ENCODE measurements at places on chromosomes 16 and 17.
A peak's percentile ranks its signal among the peaks of the same experiment; 100 is the strongest.

- DNase-seq: peak; percentile 4
Observed at GRCh38 chr17:60496041-60496440, 30.0 kb downstream of the APPBP2 start.

GRCh38 chr17:39549747-39550573 lies 57.8 kb downstream of the NEUROD2 start:
- DNase-seq: no peak

GRCh38 chr16:56841233-56841632 lies 23.8 kb upstream of the SLC12A3 start:
- DNase-seq: peak; percentile 74

DNA sequence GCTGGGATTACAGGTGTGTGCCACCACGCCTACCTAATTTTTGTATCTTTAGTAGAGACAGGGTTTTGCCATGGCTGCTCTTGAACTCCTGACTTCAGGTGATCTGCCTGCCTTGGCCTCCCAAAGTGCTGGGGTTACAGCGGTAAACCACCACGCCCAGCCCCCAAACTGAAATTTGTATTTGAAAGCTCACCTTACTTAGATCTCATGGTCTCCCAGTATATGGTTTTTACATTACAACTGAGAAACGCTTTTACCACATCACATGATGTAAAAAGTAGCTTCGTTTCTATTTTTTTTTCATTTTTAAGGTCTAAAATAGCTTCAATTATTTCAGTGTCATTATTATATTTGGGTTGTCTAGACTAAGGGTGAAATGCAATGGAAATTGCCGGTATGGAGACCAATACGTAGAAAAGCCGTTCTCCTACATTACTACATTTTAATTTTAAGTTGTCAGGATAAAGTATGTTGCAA lies 93.3 kb downstream of the BCAS3 start:
- no peak for DNase-seq

- no peak for DNase-seq
Observed at GRCh38 chr17:29167393-29168078, 12.7 kb downstream of the MYO18A start.

- DNase-seq: peak; percentile 19
Observed at GRCh38 chr17:30926516-30926915, 4.8 kb downstream of the ADAP2 start.

GRCh38 chr17:62121025-62121730 lies 56.1 kb upstream of the MED13 start:
- DNase-seq: no peak

DNA sequence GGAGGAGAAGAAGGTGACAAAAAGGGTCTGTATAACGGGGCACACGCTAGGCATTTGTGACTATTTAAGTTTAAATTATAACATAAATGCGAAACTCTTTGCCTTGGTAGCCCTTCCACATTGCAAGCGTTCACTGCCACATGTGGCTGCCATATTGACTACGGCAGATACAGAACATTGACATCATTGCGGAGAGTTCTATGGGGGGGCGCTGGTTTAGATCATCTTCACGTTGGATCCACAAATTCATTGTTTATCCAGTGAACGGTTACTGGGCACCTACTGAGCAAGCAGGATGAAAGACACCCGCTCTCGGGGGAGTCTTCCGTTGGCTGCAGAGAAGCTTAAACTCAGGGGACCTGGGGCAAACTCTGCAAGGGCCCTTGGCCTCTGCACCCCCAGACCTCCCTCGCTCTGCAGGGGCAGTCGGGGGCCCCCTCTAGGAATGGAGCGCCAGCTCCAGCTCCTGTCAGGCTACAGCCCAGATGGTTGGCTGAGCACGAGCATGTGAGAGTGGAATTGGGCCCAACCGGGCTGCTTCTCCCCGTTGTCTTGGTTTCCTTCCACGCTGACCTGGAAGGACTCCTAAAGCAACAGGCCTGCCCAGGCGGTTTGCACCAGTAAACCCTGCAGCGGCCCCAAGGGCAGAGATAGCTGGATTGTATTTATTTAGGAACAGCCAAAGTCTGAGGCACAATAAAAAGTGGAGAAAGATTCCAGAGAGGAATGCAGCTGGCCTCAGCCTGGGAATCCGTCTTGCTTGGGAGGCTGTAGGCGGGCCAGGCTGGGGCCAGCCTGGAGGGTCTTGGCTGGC lies 172.2 kb downstream of the SEC14L1 start:
- peak; percentile 78 for DNase-seq

DNA sequence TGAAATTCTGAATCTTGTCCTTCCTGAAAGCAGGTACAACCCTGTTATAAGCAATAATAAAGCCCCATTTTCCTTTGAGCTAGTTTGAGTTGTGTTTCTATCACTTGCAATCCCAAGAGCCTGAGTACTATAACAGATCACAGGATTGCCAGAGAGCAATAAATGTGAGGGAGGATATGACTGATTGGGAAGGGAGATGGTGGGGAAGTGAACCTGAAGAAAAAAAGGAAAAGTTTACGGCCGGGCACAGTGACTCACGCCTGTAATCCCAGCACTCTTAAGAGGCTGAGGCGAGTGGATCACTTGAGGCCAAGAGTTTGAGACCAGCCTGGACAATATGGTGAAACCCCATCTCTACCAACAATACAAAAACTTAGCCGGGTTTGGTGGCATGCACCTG lies 80.4 kb downstream of the COX10 start:
- no peak for DNase-seq

GRCh38 chr17:76445697-76446448 lies 7.1 kb downstream of the UBE2O start:
- no peak for DNase-seq

DNA sequence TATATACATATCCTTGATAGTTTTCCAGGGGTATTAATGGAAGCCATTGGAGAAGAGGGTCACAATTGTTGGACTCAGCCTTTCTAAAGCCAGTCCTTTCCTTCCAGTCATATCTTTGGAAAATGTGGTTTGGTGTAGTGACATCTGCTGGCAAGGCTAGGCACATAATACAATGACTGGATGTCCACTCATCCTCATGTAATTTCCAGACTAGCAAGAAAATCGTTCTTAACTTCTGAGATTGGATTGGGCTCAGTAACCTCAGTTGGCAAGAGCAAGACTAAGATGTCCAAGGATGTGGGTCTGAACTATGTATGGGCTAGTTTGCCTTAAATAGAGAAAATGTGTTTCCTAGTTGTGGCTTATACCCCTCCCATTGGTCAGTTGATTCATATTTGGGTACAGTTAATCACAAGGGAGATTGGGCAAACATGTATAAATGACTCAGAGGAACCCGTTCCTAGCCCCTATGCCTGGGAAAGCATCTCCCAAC lies 8.7 kb upstream of the KAT7 start:
- peak; percentile 95 for DNase-seq

- DNase-seq: peak; percentile 39
Observed at GRCh38 chr16:17773698-17774101, 302.9 kb upstream of the XYLT1 start.

- no peak for DNase-seq
Observed at GRCh38 chr17:20961586-20961985, 81.2 kb downstream of the USP22 start.

GRCh38 chr17:48500435-48501426 lies 30.1 kb downstream of the HOXB1 start:
- DNase-seq: peak; percentile 24

- no peak for DNase-seq
Observed at GRCh38 chr16:5028950-5029475, 4.7 kb downstream of the NAGPA start.

GRCh38 chr16:86575754-86576557 lies 2.4 kb upstream of the FOXL1 start:
- DNase-seq: peak; percentile 98

DNA sequence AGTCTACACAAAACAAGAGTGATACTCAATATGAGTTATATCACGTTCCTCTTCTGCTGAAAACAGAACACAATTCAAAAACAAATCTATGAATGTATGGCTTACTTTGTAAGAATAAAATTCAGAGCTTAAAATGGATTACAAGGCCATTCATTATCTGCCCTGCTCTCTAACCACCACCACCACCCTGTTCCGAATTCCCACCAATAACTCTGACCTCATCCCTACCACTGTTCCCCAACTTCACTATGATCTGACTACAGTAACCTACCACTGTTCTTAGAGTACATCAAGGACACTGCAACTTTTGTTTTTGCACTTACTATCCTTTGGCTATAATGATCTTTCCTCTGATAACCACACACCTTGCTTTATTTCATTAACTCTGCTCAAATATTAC lies 21.3 kb downstream of the FBXL20 start:
- no peak for DNase-seq

- peak; percentile 15 for DNase-seq
Observed at GRCh38 chr17:9018726-9019125, 2.6 kb upstream of the NTN1 start.

GRCh38 chr17:57453841-57454425 lies 197.6 kb downstream of the MSI2 start:
- DNase-seq: no peak

DNA sequence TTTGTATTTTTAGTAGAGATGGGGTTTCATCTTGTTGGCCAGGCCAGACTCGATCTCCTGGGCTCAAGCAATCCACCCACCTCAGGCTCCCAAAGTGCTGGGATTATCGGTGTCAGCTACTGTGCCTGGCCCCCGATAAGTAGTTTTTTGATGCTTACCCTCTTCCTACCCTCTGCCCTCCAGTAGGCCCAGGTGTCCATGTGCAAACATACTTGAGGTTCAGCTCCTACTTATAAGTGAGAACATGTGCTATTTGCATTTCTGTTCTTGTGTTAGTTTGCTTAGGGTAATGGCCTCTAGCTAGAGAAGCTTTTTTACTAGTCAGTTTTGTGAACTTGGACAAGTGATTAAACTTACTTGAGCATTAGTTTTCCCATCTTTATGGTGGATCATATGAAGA lies 136.8 kb downstream of the HS3ST4 start:
- DNase-seq: no peak

GRCh38 chr17:37088459-37088858 lies 139.7 kb downstream of the AATF start:
- DNase-seq: no peak

DNA sequence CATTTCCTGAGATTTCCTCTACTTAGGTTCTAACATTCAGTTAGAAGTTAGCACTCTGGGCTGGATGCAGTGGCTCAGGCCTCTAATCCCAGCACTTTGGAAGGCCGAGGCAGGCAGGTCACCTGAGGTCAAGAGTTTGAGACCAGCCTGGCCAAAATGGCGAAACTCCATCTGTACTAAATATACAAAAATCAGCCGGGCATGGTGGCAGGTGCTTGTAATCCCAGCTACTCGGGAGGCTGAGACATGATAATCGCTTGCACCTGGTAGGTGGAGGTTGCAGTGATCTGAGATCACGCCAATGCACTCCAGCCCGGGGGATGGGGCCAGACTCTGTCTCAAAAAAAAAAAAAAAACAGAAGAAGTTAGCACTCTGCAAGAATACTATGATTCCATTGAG lies 1430.9 kb downstream of the CDH11 start:
- DNase-seq: no peak

- DNase-seq: no peak
Observed at GRCh38 chr17:81459224-81459623, 53.4 kb downstream of the ACTG1 start.

Measured in GM23248 (cell line).